Natural killer cell treated with Interleukin-12 subunit alpha and Interleukin-12 subunit beta and Interleukin-15 and Interleukin-18, amount 100 ng/mL, for 72 hours (primary cell): ENCODE measurements at places on chromosomes 6 and 20. TPM values are rescaled to one million over a fixed set of nuclear protein-coding genes. Genes with fewer than 3 reads are reported as not detected.

WFDC10B gene
- total RNA-seq = not detected

ABHD16B gene
- not detected for total RNA-seq

PRICKLE4 gene
- total RNA-seq = not detected

MCM8 gene
- total RNA-seq = 23.9 TPM

SIRPD gene
- total RNA-seq = not detected

SCRT2 gene
- not detected for total RNA-seq

TP53TG5 gene
- total RNA-seq = not detected

DNA sequence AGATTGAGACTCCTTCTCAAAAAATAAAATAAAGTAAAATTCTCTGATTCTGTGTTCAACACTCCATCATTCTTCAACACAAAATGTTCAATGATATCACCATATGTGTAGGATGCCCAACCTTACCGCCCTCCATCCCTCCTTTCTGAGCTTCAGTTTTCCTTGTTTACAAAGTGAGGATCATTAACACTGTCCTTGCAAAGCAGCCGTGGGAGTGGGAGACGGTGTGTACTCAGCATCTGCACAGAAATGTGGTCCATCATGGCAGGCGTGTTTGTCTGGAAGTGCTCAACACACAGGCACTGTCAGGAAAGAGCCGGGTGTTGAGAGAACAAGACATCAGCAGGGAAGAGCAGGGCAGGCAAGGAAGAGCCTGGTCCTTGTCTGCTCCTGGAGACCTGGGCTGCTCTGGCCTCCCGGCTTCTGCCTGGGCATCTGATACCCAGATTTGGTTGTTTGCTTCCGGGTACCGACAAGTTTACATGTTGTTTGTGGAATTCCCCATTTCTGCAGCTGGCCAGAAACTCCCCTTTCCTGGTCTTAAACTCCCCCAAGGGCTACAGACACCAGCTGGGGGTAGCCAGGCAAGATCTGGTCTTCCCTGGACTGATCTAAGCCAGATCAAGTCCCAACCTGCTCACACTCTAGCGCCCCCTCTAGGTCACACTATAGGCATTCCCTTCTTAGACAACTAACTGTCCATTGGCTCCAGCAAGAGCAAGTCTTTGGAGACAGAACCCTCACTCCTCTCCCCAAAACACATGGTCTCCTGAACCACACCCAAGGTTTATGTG lies 26.7 kb upstream of the TTPAL start:
- H3K36me3 ChIP-seq = no peaks in the 10 kb centered on the region
- no peaks in the 10 kb centered on the region for H3K4me1 ChIP-seq
- no peaks in the 10 kb centered on the region for H3K27me3 ChIP-seq
- no peak overlapping the region for H3K27ac ChIP-seq

GRCh38 chr6:8859501-8859900 lies 424.2 kb upstream of the SLC35B3 start:
- no peaks in the 10 kb centered on the region for H3K36me3 ChIP-seq
- H3K4me3 ChIP-seq = no peak overlapping the region
- no peak overlapping the region for H3K27ac ChIP-seq
- no peaks in the 10 kb centered on the region for H3K4me1 ChIP-seq

DNA sequence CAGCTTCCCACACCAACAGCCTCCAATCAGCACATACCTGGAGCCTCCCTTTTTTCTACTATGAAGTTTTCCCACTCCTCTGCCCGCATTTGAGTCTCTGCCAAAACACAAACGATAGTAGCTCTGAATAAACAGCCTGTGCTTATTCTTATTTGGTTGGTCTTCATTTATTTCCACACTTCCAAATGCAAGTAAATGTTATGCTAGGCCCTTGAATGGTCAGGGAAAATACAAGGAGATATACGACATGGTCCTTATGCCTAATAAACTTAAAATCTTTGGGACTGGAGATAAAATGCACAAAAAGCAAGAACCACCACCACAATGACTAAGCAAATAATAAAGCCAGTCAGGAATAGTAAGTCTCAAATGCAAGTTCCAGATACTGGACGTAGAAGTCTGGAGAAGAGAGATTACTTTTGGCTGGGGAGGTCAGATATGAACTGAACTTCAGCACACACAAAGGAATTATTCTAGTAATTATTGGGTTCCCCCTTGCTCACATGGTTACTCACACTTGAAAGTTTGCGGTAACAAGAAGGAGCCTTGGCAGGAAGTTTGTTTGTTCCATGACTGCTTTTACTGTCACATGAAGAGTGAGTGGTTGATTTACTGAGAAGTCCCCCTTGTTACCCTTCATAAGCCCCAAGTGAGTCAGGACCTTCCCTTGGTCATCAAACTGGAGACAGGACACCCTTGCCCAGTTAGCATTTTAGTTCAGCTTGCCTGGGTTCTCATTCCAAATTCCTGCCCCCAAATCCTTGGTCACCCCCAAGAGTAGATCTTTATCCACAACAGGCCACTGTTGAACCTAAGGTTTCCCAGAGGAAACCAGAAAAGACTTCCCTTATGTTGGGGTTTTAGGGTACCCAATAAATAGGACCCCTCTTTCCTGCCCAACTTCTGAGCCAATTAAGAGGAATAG lies 511.2 kb upstream of the JARID2 start:
- H3K27ac ChIP-seq = peak overlapping the region; percentile 94
- H3K36me3 ChIP-seq = peaks cover 28% of the 10 kb centered on the region
- H3K27me3 ChIP-seq = no peaks in the 10 kb centered on the region
- H3K4me3 ChIP-seq = peak overlapping the region; percentile 64
- DNase-seq = peak; percentile 79

DNA sequence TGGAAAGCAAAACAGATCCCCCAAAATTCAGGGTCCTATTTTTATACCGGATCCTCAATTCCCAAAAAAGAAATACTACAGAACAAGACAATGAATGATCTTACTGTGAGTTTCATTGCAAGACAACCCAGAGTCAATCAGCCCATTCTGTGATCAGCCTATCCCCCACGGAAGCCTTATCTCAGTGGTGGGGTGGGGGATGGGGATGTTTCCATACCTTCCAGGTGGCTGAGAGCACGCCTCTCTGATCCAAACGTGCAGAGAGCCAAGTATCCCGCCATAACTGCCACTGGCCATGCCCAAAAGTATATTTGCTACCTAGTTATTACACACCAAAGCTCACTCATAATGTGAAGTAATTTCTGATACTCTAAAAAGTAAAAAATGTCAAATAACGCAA lies 15.1 kb downstream of the WFDC2 start:
- no peaks in the 10 kb centered on the region for H3K36me3 ChIP-seq
- H3K4me1 ChIP-seq = no peaks in the 10 kb centered on the region
- no peak for DNase-seq
- no peak overlapping the region for H3K4me3 ChIP-seq

- H3K36me3 ChIP-seq = no peaks in the 10 kb centered on the region
- no peak overlapping the region for H3K4me3 ChIP-seq
- no peaks in the 10 kb centered on the region for H3K4me1 ChIP-seq
- no peak for DNase-seq
- no peak overlapping the region for H3K27ac ChIP-seq
Measured at GRCh38 chr20:3704087-3704486, 8.3 kb downstream of the SIGLEC1 start.

- H3K4me1 ChIP-seq = peaks cover 20% of the 10 kb centered on the region
- H3K36me3 ChIP-seq = no peaks in the 10 kb centered on the region
- H3K4me3 ChIP-seq = no peak overlapping the region
- H3K27me3 ChIP-seq = no peaks in the 10 kb centered on the region
Measured at GRCh38 chr20:34473262-34473883, 42.8 kb upstream of the DYNLRB1 start.

- no peak overlapping the region for H3K4me3 ChIP-seq
- peaks cover 19% of the 10 kb centered on the region for H3K36me3 ChIP-seq
- no peaks in the 10 kb centered on the region for H3K27me3 ChIP-seq
- H3K27ac ChIP-seq = no peak overlapping the region
- peaks cover 27% of the 10 kb centered on the region for H3K4me1 ChIP-seq
Measured at GRCh38 chr6:17710331-17710730, 3.6 kb upstream of the NUP153 start.

- peaks cover 36% of the 10 kb centered on the region for H3K4me1 ChIP-seq
- no peak overlapping the region for H3K4me3 ChIP-seq
- peak overlapping the region; percentile 14 for H3K27ac ChIP-seq
- peaks cover 2% of the 10 kb centered on the region for H3K27me3 ChIP-seq
Measured at GRCh38 chr6:105596284-105596755, 193.4 kb upstream of the PREP start.

GRCh38 chr6:164336455-164336854 lies 921.9 kb downstream of the QKI start:
- H3K27ac ChIP-seq = no peak overlapping the region
- no peak overlapping the region for H3K4me3 ChIP-seq
- H3K36me3 ChIP-seq = no peaks in the 10 kb centered on the region

DNA sequence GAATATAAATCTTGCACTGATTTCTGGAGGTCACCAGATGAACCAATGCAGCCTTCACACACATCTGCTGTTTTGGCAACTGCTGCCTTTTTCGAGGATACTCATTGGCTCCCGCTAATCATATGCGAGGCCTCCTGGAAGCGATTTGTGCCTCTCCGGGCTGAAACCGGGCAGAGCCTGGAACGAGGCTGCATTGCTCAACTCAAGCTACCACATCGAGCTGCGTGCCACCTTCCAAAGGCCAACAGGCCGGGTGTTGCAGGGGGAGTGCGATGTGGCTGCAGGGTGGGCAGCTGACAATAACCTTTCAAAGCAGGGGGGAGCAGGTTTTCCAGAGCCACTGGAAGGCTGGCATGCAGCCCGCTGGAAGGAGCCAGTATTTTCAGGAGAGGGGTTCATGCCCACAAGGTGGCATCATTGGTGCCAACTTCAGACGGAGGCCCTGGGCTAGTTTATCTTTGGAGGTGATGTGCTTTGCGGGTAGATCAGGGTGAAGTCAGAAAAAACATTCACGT lies 122.6 kb upstream of the IFNGR1 start:
- peak overlapping the region; percentile 23 for H3K27ac ChIP-seq
- peak; percentile 66 for DNase-seq
- no peaks in the 10 kb centered on the region for H3K36me3 ChIP-seq
- peaks cover 21% of the 10 kb centered on the region for H3K4me1 ChIP-seq
- no peaks in the 10 kb centered on the region for H3K27me3 ChIP-seq

GRCh38 chr20:58716476-58717277 lies 24.1 kb downstream of the NPEPL1 start:
- H3K27me3 ChIP-seq = peaks cover 9% of the 10 kb centered on the region
- H3K4me1 ChIP-seq = peaks cover 2% of the 10 kb centered on the region
- no peak overlapping the region for H3K4me3 ChIP-seq
- no peak for DNase-seq
- H3K27ac ChIP-seq = no peak overlapping the region

GRCh38 chr6:42745083-42745639 lies 742 bp downstream of the TBCC start:
- H3K27me3 ChIP-seq = no peaks in the 10 kb centered on the region
- peak; percentile 80 for DNase-seq
- peak overlapping the region; percentile 97 for H3K4me3 ChIP-seq
- H3K4me1 ChIP-seq = peaks cover 24% of the 10 kb centered on the region
- H3K36me3 ChIP-seq = peaks cover 13% of the 10 kb centered on the region
- peak overlapping the region; percentile 98 for H3K27ac ChIP-seq

GRCh38 chr6:114153448-114153847 lies 182.5 kb upstream of the HDAC2 start:
- no peaks in the 10 kb centered on the region for H3K27me3 ChIP-seq
- H3K27ac ChIP-seq = no peak overlapping the region
- H3K4me1 ChIP-seq = no peaks in the 10 kb centered on the region
- H3K4me3 ChIP-seq = no peak overlapping the region
- DNase-seq = no peak
- H3K36me3 ChIP-seq = no peaks in the 10 kb centered on the region

DNA sequence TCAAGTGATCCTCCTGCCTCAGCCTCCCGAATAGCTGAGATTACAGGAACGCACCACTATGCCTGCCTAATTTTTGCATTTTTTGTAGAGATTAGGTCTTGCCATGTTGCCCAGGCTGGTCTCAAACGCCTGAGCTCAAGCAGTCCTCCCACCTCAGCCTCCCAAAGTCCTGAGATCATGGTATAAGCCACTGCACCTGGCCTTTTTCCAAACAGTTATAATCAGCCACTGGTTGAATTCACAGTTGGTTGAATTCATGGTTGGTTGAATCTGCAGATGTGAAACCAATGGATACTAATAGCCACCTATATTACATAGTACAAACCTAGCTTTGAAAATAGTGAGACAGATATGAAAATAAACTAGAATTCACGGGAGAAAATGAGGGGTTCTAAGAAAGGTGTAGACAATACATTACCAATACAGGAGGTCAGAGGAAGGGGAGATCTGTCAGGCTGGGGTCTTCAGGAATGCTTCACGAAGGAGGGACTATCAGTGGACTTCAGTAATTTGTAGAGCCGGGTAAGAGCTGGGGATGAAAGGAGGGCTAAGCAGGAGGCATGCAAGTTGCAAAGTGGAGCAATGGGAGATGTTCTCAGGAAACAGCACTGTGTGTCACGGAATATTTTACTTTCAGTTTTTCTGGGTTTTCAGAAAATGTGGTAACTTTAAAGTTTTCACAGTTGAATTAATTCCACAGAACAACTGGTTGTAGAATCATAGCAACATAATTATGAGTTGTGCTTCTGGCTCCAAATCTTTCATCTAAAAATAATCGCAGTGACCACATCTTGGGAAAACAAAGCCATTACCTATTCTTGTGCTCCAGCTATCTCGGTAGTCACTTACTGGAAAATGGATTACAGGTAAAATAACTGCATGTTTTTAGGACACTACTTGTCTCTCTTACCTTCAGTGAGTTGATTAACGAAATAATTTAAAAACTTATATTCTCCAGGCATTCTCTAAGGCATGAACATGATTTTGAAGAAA lies 12.9 kb upstream of the CEP85L start:
- H3K36me3 ChIP-seq = no peaks in the 10 kb centered on the region
- peak overlapping the region; percentile 78 for H3K4me3 ChIP-seq
- peak overlapping the region; percentile 45 for H3K27ac ChIP-seq
- no peaks in the 10 kb centered on the region for H3K27me3 ChIP-seq
- DNase-seq = no peak
- peaks cover 26% of the 10 kb centered on the region for H3K4me1 ChIP-seq

- no peaks in the 10 kb centered on the region for H3K4me1 ChIP-seq
- H3K4me3 ChIP-seq = no peak overlapping the region
- no peaks in the 10 kb centered on the region for H3K36me3 ChIP-seq
- peaks cover 4% of the 10 kb centered on the region for H3K27me3 ChIP-seq
Measured at GRCh38 chr20:61170496-61171320, 81.4 kb upstream of the CDH4 start.

- H3K4me3 ChIP-seq = no peak overlapping the region
- peaks cover 49% of the 10 kb centered on the region for H3K27me3 ChIP-seq
- peaks cover 4% of the 10 kb centered on the region for H3K36me3 ChIP-seq
- H3K27ac ChIP-seq = no peak overlapping the region
Measured at GRCh38 chr20:2804852-2805688, 4.6 kb upstream of the CPXM1 start.

- no peak for DNase-seq
- H3K27me3 ChIP-seq = peaks cover 60% of the 10 kb centered on the region
- no peak overlapping the region for H3K4me3 ChIP-seq
- H3K4me1 ChIP-seq = peaks cover 7% of the 10 kb centered on the region
- no peaks in the 10 kb centered on the region for H3K36me3 ChIP-seq
Measured at GRCh38 chr6:98847779-98848538, 13.6 kb downstream of the POU3F2 start.

- no peak overlapping the region for H3K27ac ChIP-seq
- H3K36me3 ChIP-seq = peaks cover 4% of the 10 kb centered on the region
- no peaks in the 10 kb centered on the region for H3K27me3 ChIP-seq
- no peak for DNase-seq
- H3K4me1 ChIP-seq = peaks cover 4% of the 10 kb centered on the region
- H3K4me3 ChIP-seq = no peak overlapping the region
Measured at GRCh38 chr6:73610444-73611275, 43.1 kb downstream of the SLC17A5 start.
